ENCODE measurements at places on chromosomes 16 and 17.

- DNase-seq: no peak
Measured at GRCh38 chr17:42992872-42993271, 5.3 kb upstream of the RPL27 start.

DNA sequence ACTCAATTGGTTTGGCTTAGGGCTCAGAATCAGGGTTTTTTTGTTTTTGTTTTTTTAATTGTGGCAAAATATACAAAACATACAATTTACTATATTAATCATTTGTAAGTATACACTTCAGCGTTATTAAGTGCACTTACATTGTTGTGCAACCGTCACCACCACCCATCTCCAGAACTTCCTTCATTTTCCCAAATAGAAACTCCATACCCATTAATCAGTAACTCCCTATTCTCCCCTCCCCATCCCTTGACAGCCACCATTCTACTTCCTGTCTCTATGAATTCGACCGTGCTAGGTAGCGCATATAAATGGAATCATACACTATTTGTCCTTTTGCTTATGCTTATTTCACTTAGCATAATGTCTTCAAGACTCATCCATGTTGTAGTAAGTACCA is 45.2 kb upstream of the DHX40 start:
- no peak for DNase-seq

GRCh38 chr17:36674278-36674650 is 72.9 kb downstream of the MRM1 start:
- DNase-seq: no peak

- DNase-seq: no peak
Measured at GRCh38 chr17:28466521-28467048, 6.9 kb upstream of the SLC13A2 start.
